ENCODE measurements at places on chromosomes 1 and 21. TPM values are rescaled to one million over a fixed set of nuclear protein-coding genes. Genes with fewer than 3 reads are reported as not detected.

The OTUD7B gene
- polyA plus RNA-seq = 2.6 TPM

The SCP2 gene
- polyA plus RNA-seq = 73.4 TPM

The SMCP gene
- polyA plus RNA-seq = not detected

The SLC45A3 gene
- 4.7 TPM for polyA plus RNA-seq

The LMOD1 gene
- polyA plus RNA-seq = 7.1 TPM

The RCOR3 gene
- 28.8 TPM for polyA plus RNA-seq

The GFI1 gene
- polyA plus RNA-seq = 5.4 TPM

The RAP1GAP gene
- polyA plus RNA-seq = 83.6 TPM

The HCRTR1 gene
- 0.19 TPM for polyA plus RNA-seq
